Forelimb muscle (tissue), 1 donor: ENCODE measurements at places on chromosomes 1 and 21. TPM values are rescaled to one million over a fixed set of nuclear protein-coding genes. Genes with fewer than 3 reads are reported as not detected.

Gene FMO3
- polyA plus RNA-seq: 0.19 TPM

Gene ACTL8
- not detected for polyA plus RNA-seq

Gene CD101
- 4.3 TPM for polyA plus RNA-seq

Gene LRP8
- 5.9 TPM for polyA plus RNA-seq

Gene FAM3B
- 0.18 TPM for polyA plus RNA-seq

Gene HAO2
- 0.14 TPM for polyA plus RNA-seq

Gene HTR6
- not detected for polyA plus RNA-seq

Gene GBP3
- 2.5 TPM for polyA plus RNA-seq

Gene ATP6V1G3
- polyA plus RNA-seq: not detected

Gene SH2D5
- 0.15 TPM for polyA plus RNA-seq

Gene NUP210L
- polyA plus RNA-seq: 0.03 TPM

GRCh38 chr1:183702813-183703198, 49.7 kb upstream of the APOBEC4 start:
- DNase-seq: no peak

DNA sequence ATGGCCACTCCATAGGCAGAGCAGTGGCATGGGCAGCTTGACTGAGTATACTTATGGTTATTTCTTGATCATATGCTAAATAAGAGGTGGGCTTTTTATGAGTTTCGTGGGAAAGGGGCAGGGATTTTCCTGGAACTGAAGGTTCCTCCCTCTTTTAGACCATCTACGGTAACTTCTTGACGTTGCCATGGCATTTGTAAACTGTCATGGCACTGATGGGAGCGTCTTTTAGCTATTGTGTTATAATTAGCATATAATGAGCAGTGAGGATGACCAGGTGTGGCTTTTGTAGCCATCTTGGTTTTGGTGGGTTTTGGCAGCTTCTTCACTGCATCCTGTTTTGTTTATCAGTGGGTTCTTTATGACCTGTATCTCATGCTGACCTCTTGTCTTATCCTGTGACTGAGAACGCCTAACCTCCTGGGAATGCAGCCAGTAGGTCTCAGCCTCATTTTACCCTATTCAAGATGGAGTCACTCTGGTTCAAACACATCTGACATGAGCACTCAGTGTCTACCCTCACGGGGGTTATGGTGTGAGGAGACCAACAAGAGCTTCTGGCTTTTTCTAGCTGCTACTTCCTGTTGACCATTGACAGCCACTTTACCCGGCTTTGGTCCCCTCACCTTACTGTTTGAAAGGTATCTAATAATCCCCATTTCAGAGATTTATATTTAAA, 71.7 kb downstream of the GALNT2 start:
- no peak for DNase-seq

- no peak for DNase-seq
These were observed 395.5 kb downstream of the USP25 start for GRCh38 chr21:16125274-16125673.

DNA sequence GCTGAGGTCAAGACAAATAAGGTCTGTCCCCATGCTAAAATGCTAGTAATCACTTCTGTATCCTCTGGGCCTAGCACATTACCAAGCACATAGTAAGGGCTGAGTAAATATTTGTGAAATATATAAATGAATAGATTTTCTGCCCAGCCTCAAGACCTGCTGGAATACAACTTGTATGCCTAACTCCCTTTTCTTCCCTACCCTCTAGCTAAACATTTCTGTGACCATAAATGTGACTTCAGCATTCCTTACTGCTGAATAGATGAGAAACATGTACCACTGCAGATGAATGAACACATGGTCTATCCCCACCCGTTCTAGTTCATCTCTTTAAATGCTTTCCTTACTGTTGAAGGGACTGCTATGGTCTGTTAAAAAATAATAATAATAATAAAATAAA, 209.0 kb upstream of the HOOK1 start:
- no peak for DNase-seq

- no peak for DNase-seq
These were observed 17.3 kb downstream of the SLC6A9 start for GRCh38 chr1:44013949-44014348.

DNA sequence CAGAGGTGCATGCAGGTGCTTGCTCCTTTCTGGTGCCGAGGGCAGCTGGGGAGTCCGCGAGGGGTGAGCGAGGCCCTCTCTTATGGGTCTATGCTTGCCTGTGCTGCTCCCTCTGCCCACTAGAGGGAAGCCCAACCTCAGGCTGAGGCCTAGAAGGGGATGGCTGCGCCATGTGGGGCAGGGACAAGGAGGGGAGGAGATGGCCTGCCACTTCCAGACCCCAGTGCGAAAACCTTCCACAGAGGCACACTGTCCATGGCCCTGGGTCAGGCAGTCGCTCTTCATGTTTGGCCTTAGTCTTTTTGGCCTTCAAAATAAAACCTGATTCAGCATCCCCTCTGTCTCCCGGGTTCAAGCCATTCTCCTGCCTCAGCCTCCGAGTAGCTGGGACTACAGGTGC, 14.0 kb downstream of the RHBG start:
- no peak for DNase-seq

DNA sequence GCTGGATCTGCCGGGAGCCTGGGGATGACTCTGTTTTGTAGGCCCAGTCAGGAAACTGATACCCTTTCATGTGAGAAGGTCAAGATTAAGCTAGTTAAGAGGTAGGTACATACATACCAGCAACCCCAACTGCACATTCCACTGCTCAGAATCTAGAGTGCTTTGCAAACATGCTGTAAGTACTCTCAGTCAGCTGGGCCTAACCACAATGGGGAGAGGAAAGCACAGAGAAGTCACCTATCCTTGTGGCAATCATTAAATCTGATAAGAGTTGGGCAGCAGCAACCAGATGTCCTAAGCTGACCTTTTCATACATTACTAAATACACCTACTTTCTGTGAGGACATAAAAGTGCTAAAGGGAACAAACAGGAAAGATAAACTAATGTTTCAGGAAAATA, 2.5 kb downstream of the ETV3 start:
- no peak for DNase-seq

GRCh38 chr1:209643285-209644020, 8.8 kb downstream of the LAMB3 start:
- no peak for DNase-seq

GRCh38 chr1:44297695-44298400, 57.2 kb downstream of the ERI3 start:
- no peak for DNase-seq

GRCh38 chr1:160637821-160638539, 8.9 kb downstream of the SLAMF1 start:
- no peak for DNase-seq

GRCh38 chr1:54296666-54297065, 96.7 kb downstream of the MRPL37 start:
- no peak for DNase-seq

DNA sequence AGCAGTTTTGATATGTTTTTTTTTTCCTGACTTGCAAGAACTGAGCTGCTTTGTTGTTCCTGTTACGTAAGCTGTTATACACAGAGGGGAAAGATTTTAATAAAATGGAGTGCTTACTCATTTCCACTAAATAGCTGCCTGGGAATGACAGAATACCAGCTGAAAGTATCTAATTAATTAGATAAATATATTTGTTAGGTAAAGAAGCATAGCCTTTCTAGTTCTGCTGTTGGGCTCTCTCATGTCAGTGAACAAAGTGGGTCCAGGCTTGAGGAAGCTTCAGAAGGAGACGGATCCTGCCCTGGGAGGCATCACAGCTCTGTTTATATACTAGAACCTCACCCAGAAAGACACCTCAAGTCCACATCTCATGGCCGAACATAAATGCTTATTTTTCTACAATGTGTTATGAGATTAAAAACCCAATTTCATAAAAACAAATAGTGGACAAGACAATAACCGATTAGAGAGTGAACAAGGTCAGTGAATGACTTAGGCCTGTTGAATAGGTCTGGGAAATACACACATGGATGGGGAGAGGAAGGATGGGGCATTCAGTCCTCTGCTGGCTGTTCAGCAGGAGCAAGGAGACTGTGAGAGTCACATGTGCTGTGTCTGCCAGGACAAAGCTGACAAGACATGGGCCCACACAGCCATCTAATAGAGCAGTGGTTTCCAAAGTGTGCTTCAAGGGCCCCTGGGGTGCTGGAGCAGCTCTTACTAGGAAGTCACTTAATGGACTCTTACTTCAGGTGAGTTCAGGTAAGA, 20.6 kb downstream of the TRAF5 start:
- no peak for DNase-seq

DNA sequence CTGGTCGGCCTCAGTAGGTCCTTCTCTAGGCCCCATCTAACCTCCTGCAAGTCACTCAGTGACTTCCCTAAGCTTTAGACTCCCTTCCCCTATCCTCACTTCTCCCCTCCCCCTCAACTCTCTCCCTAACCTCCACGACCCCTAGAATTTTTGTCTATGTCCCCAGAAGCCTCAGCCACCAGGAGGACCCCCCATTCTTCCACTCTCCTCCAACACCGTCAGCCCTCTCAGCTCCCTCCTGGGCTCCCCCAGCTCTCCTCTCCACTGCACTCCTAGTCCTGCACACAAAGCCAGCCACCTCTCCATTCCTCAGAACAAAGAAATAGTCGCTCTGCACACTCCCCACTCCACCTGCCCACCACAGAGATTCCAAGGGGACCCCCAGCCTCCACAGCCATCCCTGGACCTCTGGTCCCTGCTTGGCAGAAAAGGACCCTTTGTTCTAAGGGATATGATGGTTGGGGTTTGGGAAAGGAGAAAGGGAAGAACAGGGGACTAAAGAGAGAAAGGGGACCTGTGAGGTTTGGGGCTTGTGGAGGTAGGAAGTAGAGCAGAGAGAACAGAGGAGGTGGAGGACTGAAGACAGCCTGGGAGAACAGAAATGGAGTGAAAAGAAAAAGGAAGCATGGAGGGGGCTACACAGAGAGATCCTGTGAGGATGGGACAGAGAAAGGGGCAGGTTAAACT, 2.8 kb downstream of the ARHGEF2 start:
- DNase-seq: no peak

DNA sequence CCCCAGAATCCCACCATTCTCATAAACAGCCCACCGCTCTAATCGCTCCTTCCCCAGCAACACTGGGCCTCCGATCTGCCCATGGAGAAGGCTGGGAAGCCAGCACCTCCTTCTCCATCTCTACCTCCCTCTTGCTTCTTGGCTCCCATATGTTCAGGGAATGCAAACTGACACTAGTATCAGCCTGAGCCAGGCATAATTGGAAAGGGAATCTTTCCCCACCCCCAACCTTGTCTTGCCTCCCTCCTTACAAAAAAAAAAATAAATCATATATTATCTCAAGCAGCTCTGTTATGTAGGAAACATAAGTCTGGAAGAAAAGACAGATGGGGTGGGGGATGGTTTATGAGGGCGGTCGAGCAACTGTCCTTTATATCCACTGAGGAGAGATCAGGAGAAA, 127.2 kb downstream of the NAV1 start:
- DNase-seq: no peak

- DNase-seq: no peak
These were observed 88.2 kb downstream of the NFIA start for GRCh38 chr1:61170328-61171238.

- no peak for DNase-seq
These were observed 13.1 kb downstream of the PRKAA2 start for GRCh38 chr1:56658254-56658653.

- no peak for DNase-seq
These were observed 128.2 kb downstream of the LBR start for GRCh38 chr1:225299624-225300023.

- no peak for DNase-seq
These were observed 134.7 kb downstream of the KAZN start for GRCh38 chr1:14733048-14733778.

- no peak for DNase-seq
These were observed 80.5 kb upstream of the RALGPS2 start for GRCh38 chr1:178644308-178645120.
